ENCODE measurements at places on chromosomes 4 and X. TPM values are rescaled to one million over a fixed set of nuclear protein-coding genes. Genes with fewer than 3 reads are reported as not detected.

DNA sequence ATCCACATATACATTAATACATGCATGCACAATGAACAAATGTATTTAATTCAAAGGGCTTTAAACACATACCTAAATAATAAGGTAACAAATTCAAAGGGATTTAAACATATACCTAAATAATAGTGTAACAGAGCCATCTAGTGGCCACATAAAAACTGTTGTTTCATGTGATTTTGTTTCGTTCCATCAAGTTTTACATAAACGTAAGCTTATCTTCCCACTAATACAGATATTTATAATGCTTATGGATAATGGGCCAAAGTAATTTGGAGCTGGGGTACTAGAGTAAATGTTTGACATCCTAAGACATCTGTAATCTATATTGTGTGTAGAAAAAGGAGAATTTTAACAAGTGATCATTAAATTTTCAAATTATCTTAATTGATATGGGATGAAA, 82.3 kb downstream of the PRSS12 start:
- DNase-seq: peak; percentile 66

DNA sequence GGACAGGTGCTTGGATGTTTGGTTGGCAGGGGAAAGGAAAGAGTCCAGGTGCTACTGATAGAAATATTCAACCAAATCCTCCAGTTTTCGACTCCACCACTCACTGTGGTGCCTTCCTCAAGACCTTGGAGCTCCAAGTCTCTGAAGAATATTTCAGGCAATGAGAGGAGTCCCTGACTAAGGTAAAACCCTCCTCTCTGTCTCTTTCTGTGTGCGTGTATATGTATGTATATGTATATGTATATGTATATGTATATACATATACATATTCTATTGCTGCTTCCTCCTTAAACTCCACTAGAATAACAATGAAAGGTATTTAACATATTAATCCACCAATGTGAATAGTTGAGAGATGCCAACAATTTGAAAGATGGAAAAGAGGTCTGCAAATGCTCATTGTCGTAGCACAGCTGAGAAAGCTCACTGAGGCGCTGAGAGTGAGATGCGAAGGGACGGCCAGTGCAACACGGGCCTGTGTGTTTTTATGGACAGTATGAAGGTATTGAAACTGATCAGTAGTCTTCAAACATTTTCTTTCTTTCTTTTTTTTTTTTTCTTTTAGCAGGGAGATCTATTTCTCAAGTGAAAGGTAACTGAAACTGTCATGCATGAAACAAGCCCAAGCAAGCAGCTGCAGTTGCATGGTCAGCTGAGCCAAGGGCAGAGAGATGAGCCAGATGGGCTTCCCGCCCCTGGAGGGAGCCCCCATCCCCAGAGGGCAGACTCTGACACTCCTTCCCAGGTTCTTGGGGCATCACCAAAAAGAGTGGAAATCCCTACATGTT, 41.1 kb upstream of the HS3ST1 start:
- DNase-seq: no peak

DNA sequence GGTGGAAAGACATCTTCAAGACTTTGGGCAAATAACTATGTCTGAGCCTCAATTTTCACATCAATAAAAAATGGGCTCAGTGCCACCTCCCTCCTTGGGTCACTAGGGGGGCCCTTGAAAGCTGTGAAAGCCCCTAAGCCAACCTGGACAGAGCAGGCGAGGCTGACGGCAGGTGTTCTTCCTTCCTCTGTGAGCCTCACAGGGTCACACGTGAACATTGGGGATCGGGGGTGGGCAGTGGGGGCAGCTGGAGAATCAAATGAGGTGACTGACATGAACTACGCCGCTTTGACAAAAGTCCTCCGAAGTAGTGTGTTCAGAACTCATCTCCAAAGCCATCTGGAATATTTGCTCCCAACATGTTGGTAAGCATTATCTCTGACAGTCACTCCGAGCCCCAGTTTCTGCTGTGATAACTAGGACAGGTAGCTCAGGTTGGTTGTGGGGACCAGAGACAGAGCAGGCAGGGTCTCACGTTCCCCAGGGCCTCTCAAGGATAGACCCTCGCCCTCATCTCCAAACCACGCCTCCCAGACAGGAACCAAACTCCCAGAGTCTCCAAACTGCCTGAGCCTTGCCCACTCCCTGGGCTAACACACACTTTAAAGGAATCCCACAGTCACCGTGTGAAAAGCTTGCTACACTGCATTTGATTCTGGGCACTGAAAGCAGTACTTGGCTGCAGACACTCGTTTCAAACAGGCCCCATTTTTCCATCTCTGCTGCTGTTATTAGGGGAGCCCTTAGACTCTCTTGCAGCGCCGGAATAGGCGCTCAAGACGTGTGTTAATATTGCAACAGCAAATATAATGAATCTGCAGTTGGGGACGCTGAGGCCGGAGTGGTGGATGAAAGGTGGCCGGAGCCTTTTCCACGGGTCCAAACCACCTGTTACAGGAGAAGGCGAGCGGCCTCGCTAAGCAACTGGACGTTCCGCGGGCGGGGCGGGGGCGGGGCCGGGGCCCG, 717 bp upstream of the WFS1 start:
- no peak for DNase-seq

Gene SERTM2
- 1.7 TPM for total RNA-seq

DNA sequence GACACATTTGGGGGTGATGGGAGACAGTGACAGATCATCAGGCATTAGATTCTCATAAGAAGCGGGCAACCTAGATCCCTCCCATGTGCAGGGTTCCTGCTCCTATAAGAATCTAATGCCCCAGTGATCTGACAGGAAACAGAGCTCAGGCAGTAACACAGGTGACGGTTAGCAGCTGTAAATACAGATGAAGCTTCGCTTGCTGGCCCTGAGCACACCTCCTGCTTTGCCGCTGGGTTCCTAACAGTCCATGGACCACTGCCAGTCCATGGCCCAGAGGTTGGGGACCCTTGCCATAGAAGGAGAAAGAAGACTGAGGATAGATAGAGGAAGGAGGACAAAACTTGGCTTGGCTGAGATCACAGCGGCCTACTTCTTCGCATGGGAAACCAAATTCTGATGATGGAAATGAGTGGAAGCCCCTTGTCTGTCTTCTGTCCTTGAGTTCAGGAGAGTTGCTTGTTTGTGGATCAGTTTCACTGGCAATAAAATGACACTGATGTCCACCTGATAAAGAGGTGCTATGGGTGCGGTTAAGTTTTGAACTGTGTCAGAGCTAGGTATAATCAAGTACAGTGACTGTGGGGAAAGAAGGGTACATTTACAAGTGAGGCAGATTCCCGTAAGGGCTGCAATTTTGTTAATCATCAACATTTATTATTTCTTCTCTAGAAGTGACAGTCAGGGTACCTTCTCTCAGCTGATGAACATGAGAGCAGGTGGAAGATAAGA, 1.7 kb upstream of the TIFA start:
- no peak for DNase-seq

Gene STARD8
- 2.4 TPM for total RNA-seq

All from umbilical cord (tissue), 2 donors.